ENCODE measurements at places on chromosomes 11 and 22.

DNA sequence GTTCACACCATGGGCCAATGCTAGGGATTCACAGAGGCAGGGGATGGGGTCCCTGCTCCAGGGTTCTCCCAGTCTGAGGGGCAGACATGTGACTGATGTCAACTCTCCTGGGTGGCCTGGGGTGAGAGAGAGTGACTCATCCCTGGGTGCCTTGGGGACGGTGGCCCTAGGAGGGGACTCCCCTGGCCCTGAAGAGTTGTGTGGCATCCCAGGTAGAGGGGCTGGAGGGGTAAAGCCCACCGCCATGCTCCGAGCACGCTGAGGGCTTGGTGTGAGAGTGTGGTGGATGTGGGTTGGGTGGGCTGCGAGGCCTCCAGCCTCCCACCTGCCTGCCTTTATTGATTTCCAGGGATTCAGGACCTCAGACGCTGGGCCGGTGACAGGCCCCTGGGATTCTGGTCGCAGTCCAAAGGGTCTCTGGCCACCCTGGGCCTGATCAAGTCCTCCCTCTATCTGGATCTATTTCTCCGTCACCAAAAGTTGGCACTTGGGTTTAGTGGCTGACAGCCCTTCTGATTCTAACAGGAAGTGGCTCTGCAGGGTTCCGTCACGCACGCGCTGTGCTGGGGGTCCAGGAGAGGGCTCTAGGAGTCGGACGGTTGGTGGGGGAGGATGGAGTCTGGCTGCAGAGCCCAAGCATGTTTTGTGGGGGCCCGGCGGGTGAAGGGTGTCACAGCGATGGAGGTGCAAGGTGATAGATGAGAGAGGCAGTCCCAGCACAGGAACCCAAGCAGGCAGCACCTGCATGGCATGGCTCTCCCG lies 27.3 kb upstream of the WNT7B start:
- DNase-seq: no peak

DNA sequence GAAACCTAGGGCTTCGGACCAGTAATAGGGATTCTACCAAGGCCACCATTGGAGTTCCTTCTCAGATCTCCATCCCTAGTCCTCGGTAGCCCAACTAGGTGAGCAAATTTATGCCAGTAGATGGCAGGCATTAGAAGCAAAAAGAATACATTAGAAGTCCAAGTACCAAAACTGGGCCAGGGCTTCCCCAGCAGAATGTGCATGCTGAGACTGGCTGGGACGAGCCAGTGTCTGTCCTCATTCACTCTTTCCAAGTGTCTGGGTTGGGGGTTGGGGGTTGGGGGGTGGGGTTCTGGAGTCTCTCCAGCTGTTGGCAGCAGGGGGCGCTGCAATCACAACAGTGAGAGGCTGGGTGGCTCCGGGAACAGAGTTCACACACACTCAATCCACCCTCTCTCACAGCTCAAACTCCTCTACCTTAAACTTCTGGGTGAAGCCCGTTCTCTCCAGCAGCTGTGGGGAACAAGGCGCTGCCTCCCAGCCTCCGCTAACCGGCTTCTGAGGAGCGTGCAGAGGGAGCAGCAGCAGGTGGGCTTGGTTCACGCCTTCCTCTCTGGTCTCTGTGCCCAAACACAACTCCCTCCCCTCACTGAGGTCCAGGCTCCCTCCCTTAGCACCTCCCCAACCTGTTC lies 57.5 kb downstream of the BTG4 start:
- peak; percentile 15 for DNase-seq

- DNase-seq: no peak
Observed at GRCh38 chr22:23790819-23791737, 4.3 kb downstream of the SMARCB1 start.

DNA sequence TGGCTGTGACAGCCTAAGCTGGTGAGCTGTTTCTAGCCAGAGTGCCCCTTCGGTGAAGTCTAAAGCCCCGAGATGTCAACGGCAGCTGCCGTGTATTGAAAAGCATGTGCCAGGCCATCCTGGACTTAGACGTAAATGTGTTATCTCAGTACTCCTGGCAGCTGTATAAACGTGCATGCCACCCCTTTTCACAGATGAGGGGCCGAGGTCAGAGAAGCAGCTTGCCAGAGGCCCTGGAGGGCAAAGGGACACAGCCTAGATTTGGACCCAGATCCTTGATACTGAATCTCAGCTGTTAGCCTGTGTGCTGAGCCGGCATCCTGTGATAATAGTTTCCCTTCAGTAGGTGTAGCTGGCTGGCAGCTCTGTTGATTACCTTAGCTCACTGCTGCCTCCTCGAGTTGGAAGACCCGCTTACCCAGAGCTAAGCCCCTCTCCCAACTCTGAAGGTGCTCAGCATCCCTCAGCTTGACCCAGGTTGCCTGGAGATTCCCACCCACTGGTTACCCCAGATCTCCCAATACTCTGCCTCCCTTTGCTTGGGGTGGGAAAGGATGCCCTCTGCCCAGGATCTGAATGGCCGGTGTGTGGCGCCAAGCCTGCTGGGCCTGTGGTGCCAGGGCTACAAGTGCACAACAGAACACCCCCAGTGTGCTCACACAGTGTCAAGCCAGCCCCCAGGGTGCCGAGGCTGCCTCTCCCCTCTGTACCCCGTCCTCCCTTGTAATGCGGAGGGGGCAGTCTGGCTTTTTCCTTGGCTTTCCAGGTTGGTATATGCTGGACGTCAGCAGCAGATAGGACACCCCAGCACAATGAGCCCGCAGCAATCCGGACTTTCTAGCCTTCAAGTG lies 59.8 kb upstream of the WNT7B start:
- DNase-seq: peak; percentile 21

DNA sequence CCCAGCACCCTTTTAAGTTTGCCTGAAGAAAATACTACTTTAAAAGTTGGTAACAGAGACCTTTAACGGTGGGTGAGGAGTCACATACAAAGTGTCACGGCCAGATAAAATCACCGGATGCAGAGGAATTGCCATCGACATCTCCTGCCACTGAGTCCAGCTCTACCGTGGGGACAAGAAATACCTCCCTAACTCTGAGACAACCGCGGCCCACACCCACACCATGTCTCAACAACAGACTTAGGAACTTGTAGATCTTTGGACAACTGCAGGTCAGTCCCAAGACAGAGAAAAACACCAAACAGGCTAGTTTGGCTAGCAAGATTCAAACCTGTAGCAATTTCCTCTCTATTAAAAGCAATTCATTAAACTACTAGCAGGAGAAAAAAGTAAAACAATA lies 669 bp downstream of the ETS1 start:
- DNase-seq: no peak

DNA sequence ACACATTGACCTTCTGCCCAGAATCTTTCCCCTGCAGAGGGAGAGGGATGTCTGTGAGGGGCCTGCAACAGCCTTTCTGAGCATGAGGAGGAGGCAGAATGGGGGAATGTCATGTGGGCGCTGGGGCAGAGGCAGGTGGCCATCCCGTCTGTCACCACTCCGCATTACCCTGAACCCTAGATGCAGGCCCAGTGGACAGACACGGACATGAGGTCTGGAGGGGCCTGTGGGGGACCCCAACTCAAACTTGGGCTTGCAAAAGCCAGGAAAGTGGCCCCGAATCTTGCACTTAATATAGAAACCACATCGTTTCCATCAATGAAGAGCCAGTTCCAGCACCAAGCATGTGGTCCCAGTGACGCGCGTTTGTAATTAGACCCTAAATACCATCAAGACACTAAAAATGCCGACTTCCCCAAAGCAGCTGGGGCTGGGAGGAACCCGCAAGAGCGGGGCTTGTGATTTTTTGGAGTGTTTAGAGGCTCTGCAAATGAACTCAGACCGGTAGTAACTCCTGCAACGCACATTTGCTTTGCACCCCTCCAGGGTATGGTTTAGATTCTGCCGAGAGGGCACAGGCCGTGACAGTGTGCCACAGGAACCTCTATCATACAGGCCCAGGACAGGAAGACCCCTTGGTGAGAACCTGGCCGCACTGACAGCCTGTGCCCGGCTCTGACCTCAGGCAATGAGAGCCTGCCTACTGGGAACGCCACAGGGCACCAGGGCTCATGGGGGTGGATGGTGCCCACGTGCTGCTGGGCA lies 109.3 kb downstream of the CTTN start:
- DNase-seq: no peak

GRCh38 chr22:40413873-40414272 lies 43.5 kb downstream of the SGSM3 start:
- no peak for DNase-seq

GRCh38 chr11:2409126-2409525 lies 8.6 kb downstream of the TSSC4 start:
- no peak for DNase-seq

- DNase-seq: no peak
Observed at GRCh38 chr22:29343313-29343805, 27.9 kb upstream of the RASL10A start.

DNA sequence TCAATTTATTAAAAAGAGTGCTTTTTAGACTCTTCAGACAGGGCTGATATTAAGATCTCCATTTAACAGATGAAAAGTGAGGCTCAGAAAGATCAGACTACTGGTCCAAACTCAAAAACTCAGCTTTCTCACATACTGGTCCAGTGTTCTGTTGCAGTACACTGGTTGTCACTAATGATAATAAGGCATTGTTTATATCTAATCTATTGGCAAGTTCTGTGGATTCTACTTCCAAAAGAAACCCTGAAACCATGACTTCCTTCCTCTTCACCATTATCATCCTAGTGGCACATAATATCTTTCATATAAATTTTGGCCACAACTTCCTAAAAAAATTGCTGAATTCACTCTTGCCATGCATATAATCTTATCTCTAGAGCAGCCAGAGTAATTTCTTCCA lies 36.9 kb downstream of the F2 start:
- no peak for DNase-seq

DNA sequence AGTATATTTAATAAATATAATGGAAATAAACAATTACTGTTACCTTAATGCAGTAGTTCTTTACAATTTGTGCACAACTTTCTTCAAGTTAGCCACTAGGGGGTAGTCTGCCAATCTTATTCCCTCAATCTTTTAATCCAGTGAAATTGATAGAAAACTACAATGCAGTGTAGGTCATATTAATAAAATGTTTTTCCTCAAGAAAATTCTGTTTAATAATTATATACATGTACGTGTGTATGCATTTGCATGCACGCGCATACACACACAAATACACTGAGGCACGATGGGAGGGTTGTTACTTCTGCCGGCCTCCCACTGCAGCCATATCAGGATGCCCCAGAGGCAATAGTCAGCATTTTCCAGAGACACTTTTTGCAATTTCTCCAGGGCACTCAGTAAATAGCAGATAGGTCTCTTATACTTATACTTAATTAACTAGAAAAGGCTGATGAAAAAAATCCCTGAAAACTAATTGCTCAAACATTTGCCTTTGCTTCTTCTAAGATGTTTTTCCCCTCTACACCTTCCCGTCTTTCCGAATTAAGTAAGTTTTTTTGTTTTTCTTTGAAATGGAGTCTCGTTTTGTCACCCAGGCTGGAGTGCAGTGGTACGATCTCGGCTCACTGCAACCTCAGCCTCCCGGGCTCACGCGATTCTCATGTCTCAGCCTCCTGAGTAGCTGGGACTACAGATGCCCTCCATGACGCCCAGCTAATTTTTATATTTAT lies 3.1 kb downstream of the GAB2 start:
- no peak for DNase-seq

DNA sequence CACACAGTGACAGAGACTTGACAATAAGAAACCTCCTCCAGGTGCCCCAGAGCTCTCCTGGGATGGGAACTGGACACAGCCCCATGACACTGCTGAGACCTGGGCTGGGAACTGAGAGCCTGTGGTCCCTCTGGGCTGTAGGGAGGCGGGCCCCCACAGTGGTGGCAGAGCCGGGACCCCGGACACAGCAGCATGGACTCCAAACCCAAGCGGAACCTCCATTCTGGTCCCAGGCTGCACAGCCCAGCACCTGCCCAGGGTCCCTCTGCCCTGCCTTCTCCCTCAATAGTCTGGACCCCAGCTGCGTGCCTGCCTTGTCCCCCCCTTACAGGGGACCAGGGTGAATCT lies 8.4 kb upstream of the APOBEC3H start:
- DNase-seq: no peak

- no peak for DNase-seq
Observed at GRCh38 chr22:22897947-22898346, 10.3 kb downstream of the IGLL5 start.

- no peak for DNase-seq
Observed at GRCh38 chr22:35761037-35761436, 43.4 kb downstream of the APOL5 start.

DNA sequence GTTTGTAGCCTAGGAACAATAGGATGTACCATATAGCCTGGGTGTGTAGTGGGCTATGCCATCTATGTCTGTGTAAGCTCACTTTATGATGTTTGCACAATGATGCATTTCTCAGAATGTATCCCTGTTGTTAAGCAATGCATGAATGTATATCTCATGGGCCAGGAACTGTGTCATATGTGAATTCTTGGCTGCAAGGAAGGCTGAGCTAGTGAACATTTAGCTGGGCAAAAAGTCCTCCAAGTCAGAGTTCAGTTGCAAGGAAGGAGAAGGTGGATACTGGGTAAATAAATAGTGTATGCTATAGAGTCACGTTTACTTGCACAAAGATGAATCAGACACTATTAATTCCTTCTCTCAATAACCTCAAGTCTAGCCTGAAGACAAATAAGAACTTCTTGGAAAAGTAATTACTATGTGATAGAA lies 136.1 kb downstream of the EHF start:
- DNase-seq: no peak

GRCh38 chr22:32380991-32381390 lies 23.3 kb downstream of the RFPL3 start:
- DNase-seq: no peak

DNA sequence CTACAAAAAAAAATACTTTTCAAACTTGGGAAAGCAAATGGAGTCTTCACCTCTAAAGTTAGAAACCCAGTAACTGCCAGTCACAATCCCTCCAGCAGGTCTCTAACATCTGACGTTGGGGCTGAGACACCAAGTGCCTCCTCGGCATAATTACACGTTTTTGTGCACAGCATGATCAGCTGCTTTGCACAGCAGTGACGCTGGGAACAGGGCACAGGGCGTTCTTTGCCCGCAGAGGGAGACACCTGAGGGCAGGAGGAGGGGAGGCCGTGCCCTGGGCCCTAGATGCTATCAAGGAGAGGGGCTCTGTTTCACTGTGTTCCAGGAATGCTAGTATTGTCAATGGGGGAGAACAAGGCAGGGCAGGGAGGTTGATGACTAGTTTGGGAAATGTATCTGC lies 120.1 kb downstream of the PARVA start:
- DNase-seq: no peak

DNA sequence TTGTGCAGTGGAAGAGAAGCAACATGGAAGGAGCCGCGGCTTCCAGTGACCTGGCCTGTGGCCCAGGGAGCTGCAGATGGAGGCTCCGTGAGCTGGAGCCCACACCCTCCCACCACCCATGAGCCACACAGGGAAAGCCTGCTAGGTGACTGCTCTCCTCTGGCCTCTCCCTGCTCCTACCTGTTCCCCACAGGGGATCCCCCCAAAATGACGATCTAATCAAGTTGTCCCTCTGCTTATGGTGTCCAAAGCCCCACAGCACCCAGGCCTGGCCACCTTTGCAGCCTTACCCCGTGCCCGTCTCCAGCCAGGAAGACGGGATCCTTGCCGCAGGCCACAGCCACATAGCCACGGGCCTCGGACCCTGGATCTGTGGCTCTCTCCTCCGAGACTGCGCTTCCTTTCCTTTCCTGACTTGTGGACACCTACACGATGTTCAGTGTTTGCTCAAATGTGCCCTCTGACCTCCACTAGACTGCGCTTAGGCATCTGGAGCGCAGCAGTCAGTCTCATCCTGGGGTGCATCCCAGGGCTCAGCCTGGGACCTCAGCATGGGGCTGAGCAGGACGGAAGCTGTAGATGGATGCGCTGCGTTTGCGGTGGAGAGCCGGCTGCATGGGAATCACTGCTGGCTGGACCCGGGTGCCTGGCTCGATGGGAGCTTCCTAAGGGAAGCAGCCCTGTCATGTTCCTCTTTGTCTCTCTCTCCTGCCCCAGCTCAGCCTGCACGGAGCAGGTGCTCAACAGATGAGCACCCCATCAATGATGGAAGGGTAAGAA lies 133.3 kb downstream of the ST3GAL4 start:
- no peak for DNase-seq
